Stimulated activated CD8-positive, alpha-beta memory T cell treated with anti-CD3 and anti-CD28 coated beads, Interleukin-12 subunit alpha, Interleukin-12 subunit beta, amount 100 ng/mL, for 1 hour (primary cell): ENCODE measurements at places on chromosomes 3 and 15.

- no peak for DNase-seq
These were observed 41.4 kb downstream of the ULK4 start for GRCh38 chr3:41920406-41920965.

DNA sequence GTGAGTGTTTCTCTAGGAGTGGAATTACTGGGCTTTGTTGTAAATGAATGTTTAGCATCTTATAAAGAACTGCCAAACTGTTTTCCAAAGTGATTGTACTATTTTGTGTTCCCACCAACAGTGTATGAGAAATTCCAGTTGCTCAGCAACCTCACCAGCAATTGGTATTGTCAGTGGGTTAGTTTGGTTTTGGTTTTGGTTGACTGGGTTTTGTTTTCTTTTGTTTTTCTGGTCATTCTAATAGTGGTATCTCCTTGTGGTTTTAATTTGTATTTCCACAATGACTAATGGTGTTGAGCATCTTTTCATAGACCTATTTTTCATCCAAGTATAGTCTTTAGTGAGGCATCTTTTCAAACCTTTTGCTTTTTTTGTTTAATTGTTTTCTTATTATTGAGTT, 27.1 kb downstream of the FILIP1L start:
- DNase-seq, result no peak

GRCh38 chr3:156803952-156804741, 22.0 kb upstream of the LEKR1 start:
- DNase-seq, result no peak

GRCh38 chr3:70110066-70110465, 110.5 kb downstream of the SAMMSON start:
- DNase-seq, result no peak

GRCh38 chr3:67620869-67621268, 33.5 kb downstream of the SUCLG2 start:
- DNase-seq, result no peak

- no peak for DNase-seq
These were observed 104.2 kb downstream of the DGKG start for GRCh38 chr3:186257866-186258265.

DNA sequence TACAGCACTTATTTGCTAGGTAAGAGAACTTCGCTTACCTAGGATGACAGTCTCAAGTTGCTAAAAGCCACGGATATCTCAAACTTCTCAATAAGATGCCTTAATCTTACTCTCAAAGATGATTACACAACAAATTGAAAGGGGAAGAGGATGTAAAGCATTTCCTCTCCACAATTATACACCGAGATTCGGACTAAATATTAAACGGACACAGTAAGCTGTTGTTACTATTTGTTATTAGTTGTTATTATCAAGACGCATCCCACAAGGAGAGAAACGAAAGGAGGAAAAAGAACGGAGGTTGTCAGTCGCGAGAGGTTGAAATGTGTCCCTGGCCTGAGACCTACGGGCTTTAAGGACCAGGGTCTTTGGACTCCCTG, 660 bp downstream of the ZNF106 start:
- DNase-seq, result no peak

DNA sequence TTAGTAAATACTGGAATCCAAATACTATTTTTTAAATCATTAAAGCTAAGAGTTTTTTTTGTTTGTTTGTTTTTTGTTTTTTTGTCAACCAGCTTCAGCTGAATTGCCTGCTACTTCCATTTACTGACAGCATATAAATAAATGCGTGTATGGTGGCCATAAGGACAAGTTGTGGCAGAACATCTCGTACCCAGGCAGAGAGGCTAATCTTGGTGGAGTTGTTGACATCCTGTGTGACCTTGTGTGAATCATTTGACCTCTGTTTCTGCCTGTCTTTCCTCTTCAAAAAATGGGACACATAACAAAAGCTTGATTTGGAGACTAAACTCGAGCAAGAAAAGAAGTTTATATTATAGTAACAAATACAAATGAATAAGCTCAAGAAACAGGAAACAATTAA, 734.2 kb downstream of the MCTP2 start:
- DNase-seq, result no peak

DNA sequence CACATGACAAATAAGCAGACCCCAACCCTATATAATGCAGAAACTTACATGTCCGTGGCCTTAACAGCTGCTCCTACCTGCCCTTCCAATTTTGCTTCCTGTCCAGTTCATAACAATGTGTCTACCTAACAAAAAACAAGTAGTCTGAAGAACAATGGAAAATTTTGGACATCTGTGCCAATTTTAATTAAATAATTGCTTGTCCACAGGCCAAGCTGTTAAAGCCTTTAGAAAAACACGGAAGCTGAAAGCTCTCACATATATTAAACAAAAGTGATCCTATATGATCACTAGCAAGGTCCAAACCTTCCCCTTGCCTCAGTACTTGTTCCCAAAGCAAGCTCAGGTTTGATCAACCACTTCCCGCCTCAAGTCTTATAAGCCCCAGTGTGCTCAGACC, 37.1 kb downstream of the MAGI1 start:
- no peak for DNase-seq

- DNase-seq, result no peak
These were observed 572.2 kb upstream of the LMCD1 start for GRCh38 chr3:7929319-7929889.

- no peak for DNase-seq
These were observed 48.5 kb upstream of the FURIN start for GRCh38 chr15:90819850-90820249.

DNA sequence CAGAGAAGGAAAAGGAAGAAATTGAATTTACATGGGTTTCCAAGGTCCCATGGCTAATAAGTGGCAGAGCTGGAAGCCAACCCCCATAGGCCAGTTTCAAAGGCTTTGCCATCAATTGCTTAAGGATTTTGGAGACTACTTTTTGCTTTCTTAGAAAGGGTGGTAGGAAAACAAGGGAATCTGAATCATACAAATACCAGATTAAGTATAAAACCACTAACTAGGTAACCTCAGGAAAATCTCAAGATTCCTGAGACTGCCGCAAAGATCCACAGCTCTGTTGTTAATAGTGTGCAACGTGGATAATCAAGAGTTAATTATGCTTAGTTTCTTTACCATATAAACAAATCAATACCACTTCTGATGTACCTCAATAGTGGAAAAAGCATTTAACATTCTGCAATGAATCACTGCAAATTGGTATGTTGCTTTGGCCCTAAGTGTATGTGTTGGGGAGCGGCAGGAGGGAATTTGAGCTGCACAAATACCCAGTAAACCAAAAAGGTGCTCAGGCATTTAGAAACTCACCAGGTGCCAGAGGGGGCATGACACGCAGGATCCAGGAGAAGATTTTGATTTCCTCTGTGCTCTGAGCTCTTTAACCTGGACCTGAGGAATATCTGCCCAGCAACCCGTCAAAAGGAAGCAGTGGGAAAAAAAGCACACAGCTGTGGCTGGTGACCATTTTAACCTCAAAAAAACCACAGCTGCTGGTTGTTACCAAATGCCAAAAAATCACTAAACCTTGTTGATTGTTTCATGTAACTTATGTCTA, 22.0 kb downstream of the AADAC start:
- DNase-seq, result no peak

- no peak for DNase-seq
These were observed 101.2 kb upstream of the PTX3 start for GRCh38 chr3:157335233-157336076.

DNA sequence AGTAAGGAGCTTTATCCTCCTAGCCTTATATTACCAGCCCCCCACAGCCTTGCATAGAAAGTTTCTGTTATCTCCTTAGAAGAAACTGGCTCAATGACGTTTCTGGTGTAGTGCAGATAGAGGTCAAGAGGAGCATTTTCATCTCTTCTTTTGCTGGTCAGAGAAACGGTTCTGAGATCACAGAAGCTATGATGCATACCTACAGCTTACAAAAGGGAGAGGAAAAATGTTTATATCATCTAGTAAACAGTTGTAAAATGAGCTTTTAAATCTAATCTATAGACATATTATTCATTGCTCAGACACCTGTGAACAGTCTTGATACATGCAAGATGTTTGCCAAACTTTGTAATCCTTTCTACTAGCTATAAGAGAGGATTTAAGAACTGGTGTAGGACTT, 68.0 kb downstream of the GMPS start:
- DNase-seq, result no peak

DNA sequence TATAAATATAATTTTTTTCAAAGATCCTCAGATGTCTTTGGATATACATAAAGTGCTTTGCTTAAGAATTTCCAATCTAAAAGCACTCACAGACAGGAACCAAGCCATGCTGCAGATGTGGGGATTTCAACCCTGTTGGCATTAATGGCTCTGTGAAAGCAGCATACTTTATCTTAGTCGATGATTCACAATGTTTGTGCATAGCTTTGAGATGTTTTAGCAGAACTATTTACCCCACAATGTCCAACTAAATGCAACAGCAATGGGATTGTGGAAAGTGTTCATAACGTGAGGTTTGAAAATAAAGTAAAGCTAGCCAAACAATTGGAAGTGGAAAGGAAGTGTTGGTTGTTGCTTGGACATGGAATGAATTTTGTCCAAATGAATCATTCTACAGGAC, 371.4 kb downstream of the SOX2 start:
- no peak for DNase-seq

GRCh38 chr3:14773691-14774128, 45.1 kb upstream of the FGD5 start:
- DNase-seq, result no peak

GRCh38 chr3:173257797-173258196, 116.8 kb upstream of the SPATA16 start:
- no peak for DNase-seq

DNA sequence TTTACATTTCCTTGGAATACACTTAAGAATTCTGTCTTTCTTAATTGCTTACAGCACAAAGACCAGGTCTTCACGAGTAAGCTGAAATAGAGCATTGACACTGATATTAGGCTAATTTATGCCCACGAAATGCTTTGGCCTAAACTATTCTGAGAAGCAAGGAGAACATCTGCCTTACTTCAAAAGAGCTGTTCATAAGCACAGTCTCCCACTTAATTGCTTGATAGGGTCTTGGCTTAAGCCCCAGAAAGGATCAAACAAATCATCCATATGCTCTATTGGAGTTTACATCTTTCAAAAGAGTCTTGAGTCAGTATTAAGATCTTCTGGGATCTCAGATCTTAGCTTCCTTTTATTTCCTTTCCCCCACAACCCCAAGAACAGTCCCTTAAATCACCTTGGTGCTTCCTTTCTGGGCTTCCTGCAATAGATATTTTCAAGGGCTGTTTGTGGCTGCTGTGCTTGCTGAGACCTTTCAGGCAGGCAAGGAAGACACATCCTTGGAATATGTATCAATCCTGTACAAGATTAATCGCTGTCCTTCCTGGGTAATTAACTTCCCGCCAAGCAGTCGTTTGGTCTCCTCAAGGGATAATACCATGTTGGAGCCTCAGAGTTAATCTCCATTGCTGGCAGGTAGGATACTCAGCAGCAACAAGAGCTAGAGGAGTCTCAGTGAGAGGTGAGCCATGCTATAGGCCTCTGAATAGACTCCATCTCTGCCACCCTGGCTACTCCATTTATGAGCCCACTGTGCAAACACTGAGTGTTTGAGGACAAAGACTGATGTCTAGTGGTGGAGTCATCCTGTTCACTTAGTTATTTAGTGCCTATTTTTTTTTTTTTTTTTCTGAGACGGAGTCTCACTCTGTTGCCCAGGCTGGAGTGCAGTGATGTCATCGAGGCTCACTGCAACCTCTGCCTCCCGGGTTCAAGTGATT, 37.1 kb downstream of the TMEM158 start:
- DNase-seq, result no peak

DNA sequence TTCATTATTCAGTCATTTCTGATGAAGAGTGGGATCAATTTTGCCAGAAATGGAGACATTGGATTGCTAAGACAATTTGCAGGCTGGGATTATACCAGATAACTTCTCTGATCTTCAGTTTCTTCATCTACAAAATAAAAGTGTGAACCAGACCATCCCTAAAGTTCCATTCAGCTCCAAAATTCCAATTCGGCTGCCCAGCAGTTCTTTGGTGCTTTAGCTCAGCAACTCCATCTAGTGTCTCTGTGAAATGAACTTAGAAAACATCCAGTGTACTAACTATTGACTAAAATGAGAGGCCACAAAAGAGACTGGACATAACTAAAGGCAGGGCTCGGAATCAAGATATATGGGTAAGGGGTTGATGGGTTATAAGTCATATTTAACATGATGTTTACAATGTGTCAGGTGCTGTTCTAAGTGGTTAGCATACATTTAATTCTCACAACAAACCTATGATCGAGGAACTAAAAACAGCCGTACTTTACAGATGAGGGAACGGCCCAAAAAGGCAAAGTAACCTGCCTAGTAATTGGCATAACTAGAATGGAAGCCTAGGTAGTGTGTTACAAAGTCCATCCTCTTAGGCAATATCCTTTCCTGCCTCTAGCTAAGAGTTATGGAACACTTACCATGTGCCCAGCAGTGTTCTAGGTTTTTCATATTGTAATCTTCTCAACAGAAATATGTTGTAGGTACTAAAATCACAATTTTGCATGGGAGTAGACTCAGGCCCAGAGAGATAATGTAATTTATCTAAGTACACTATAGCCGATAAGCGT, 17.0 kb downstream of the THAP10 start:
- DNase-seq, result no peak

DNA sequence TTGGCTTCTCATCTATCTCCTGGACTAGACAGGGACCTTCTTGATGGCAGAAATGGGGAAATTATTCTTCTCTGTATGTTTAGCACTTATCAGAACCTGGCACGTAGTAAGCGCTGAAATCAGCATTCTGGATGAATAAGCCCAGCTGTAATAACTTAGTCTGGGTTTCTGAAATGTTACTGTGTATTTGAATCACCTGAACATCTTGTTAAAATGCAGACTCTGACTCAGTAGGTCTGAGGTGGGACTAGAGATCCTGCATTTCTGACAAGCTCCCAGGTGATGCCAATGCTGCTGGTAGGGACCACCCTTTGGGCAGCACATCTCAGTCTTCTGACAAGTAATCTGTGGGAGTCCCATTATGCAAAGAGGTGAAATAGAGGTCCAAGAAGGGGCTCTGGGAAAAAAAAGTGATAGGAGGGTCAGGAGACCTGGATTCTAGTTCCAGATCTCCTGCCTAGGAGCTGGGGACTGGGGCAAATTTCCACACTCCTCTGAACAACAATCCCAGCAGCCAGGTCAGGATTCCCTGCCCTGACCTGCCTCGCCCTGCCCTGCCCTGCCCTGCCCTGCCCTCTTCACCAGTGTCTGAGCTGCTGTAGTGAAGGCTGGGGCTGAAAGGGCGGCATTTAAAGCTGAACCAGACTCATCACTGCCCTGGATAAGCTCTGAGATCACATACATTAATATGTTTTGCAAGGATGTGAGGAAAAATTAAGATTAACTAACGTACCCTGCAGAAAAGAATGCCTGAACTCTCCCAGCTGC, 17.2 kb upstream of the SLC6A11 start:
- no peak for DNase-seq
